Vagina (tissue), 2 donors: ENCODE measurements at places on chromosomes 16 and 17.

GRCh38 chr16:52035436-52035835, 511.5 kb downstream of the TOX3 start:
- no peak for DNase-seq

DNA sequence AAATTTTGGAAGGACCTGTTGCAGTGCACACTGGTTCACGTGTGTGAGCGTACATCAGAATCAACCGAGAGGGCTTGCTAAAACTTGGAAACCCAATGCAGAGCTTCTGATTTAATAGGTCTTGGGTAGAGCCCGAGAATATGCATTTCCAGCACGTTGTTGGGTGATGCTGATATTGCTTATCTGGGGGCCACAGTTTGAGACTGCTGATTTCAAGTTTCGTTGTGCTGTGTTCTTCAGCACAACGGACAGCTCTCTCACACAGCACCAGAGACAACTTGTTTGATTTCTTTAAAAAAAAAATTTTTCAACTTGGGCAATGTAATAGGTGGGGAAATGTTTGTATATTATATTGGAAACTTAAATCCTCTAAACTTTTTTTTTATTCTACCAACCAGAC, 9.4 kb downstream of the OR4D2 start:
- DNase-seq = no peak

DNA sequence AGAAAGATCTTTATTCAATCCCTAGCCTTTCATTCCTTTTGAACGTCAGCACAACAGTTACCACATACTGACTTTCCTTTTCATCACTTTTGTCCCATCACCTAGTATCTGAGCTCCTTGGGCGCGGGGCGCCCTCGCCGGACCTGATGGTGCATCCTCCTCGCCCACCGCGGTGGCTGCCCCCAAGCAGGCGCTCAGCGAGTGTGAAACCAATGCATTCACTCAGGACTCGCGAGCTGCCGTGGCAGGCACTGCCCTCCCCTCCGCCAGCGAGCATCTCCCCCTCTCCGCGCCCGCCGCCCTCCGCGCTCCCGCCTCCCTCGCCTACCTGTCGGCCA, 756 bp downstream of the KLHL11 start:
- no peak for DNase-seq

- DNase-seq = no peak
These were observed 151.1 kb upstream of the MYOCD start for GRCh38 chr17:12514596-12514995.

DNA sequence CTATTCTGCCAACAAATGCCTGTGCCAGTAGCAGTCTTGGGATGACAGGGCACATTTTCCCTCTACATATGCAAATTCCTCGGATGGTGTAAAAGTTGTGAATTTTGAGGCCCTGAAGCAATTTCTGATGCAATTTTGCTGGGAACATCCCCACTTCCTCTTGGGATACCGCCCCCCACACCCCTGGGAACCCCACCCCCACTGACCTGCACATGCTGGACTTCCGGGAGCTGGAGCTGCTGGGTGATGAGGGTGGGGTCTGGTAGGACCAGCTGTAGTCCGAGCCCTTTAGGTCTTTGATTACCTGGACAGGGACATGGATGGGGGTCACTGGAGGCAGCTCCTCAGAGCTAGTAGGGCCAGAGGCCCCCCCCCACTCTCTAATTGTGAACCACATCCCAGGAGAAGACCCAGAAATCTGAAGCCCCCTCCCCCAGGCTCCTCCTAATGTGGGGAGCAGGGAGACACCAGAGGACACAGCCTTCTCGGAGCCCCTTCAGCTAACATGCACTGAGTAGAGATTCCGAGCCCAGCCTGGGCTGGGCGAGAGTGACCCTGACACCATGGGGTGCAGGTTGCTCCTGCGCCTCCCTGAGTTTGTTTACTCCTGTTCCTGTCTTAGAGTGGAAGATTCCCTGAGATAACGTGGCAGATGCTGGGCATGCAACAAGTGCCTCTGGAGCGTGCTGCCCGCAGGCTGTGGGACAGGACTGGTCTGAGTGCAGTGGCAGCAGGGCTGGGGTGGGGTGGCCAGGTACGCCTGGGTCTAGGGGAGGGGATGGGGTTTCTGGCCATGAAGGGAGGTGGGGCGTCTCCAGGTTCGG, 9.0 kb downstream of the MTSS2 start:
- DNase-seq = no peak

DNA sequence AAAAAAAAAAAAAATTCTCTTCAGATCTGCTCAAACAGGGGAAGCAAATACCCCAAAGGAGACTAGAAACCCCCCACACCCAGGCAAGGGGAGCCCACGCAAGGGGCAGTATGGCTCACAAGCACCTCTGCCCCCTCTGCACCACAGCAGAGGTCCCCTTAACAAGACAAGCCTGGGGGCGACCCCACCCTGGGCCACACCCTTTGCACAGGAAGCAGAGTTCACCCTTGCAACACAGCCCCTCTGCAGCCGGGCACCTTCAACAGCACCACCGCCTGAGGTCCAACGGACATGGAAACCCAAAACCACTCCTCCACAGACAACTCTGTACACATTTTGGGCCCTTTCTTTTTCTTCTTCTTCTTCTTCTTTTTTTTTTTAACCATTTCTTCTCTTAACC, 12.8 kb downstream of the AXIN1 start:
- DNase-seq = no peak

GRCh38 chr17:39738568-39738901, 797 bp downstream of the GRB7 start:
- DNase-seq = no peak

DNA sequence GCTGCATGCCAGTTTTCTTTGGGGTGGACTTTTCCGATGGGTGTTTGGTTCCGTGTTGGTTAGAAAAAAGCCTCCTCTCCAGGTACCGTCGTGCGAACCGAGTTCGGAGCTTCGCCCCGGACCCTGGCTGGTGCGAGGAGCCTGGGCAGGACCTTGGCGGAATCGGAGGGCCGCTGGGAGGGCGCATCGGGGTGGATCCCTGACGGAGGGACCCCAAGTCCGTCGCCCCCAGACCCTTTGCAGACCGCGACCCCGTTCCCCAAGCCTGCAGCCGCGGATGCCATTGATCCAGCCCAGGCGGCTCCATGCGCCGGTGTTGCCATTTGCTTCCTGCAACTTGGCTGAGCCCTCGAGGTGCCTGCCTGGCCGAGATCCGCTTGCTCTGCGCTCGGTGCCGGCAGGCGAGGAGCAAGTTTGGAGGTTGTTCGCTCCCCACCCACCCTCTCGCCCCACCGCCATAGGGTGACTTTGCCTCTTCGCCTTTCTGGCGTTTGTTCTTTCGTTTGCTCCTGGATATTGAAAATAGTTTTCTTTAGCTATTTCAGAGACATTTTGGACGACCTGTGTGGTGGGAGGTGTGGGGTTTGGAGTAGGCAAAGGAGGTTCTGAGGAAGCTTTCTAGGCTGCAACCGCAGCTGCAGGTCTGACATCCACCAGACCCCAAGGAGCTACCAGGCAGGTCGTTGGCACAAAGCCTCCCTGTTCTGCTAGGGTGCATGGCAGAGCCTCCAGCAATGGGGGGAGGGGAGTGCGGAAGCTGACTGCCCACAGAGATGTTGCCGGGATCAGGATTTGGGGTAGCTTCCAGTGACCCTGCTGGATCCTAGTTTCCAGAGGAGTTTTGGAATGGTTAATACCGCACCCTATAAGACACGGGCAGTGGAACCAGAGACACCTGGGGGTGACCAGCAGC, 58.2 kb downstream of the RAP1GAP2 start:
- DNase-seq = no peak

GRCh38 chr16:87248714-87249113, 68.5 kb downstream of the C16orf95 start:
- no peak for DNase-seq

GRCh38 chr16:84738255-84739038, 38.6 kb downstream of the USP10 start:
- DNase-seq = no peak

DNA sequence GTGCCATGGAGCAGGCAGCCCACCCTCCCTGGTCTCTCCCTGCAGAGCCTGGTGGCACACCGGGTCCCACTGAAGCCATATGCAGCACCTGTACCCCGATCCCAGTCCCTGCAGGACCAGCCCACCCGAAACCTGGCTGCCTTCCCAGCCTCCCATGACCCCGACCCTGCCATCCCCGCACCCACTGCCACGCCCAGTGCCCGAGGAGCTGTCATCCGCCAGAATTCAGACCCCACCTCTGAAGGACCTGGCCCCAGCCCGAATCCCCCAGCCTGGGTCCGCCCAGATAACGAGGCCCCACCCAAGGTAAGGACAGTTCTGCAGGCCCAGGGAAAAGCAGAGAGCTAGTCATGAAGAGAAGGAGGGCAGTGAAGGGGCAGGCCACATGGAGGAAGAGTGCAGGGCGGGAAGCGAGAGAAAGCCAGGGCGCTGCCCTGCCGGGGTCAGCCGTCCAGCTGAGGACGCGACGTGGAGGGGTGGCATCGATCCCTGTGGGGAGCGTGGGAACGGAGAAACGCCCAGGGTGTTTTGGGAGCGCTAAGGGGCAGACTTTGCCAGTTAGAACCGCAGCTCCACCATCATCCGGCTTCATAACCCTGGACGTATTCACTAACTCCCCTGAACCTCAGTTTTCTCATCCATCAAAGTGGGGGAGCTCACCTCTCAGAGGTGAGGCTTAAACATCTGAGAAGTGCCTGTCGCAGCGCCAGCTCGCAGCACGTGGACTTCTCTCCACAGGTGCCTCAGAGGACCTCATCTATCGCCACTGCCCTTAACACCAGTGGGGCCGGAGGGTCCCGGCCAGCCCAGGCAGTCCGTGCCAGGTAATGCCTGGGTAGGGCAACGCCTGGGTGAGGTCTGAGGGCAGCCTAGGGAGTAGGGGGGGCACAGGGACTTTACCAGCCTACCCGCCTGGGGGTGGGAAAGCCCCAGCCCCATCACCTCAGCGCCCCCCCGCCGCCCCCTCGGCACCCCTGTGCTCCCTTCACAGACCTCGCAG, 7.6 kb upstream of the C17orf107 start:
- DNase-seq = no peak

GRCh38 chr17:49486012-49486641, 9.0 kb upstream of the NGFR start:
- DNase-seq = no peak

DNA sequence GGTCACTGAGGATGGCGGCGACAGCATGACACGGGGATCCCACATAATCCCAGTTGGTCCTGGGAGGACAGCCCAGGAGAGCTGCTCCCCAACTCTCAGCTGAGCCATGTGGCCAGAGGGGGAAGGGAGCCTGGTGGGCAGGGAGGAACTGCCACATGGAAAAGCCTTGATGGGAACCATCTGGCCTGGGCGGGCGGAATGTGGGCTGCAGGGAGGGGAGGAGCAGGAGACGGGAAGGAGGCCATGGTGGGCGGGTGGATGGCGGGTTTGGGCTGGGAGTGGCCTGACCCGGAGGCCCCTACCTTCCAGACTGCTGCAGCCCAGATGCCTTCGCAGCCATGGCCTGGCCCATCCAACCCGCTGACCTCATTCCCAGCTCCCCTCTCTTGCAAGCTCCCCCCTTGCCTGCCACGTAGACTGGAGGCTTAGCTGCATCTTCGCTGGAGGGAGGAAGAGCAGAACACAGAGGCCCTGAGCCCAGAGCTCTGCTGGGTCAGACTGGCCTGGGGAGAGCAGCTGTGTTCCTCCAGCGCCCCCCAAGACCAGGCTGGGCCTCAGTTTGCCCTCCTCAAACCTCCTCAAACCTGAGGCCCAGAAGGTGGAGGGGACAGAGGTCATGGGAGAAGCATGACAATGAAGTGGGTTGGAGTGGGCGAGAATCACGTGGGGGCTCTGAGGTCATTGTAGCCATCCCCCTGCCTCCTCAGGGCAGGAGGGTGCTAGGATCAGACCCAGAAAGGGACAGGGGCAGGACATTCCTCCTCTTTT, 8.2 kb upstream of the COL1A1 start:
- no peak for DNase-seq

GRCh38 chr16:52265446-52265861, 281.5 kb downstream of the TOX3 start:
- no peak for DNase-seq
